ENCODE measurements at places on chromosomes 13 and 19.

DNA sequence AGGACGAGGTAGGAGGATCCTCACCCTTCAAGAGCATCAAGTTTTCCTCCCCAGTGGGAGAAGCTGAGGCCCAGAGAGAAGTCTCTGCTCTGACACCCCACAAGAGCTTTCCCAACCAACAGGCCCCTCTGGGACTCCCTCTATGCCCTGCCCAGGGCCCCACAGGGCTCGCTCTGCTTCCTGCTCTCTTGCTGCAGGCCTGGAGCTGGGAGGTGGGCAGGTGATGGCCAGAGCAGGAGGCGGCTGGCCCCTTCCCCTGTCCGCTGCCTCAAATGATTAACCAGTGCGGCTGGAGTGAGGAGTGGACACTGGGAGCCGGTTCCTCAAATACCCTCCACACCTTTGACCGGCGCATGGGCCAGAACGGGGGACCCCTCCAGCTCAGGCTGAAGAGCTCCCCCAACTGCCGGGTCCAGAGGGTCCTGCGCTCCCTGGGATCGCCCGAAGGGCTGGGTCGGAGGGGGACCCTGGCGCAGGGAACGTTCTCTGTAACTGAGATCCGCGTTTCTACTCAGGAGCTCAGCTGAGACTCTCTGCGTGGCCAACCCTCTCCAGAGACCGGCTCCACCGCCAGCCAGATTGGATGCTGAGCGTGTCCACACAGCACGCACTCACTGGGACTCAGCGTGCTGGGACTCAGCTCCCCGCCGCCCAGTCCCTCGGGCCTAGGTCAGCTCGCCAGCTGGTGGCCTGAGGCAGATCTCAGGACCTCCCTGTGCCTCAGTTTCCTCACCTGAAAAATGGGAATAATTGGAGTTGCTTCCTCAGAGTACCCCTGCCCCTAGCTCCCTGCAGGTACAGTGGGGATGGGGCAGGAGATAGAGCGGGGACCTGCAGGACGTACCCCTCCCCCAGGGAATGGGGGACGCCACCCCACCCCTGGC is 6.7 kb upstream of the ONECUT3 start:
- no peak for DNase-seq

GRCh38 chr13:34469196-34469986 is 472.7 kb upstream of the NBEA start:
- DNase-seq, result no peak

- DNase-seq, result no peak
Measured at GRCh38 chr13:48275507-48275906, 28.0 kb upstream of the RB1 start.

DNA sequence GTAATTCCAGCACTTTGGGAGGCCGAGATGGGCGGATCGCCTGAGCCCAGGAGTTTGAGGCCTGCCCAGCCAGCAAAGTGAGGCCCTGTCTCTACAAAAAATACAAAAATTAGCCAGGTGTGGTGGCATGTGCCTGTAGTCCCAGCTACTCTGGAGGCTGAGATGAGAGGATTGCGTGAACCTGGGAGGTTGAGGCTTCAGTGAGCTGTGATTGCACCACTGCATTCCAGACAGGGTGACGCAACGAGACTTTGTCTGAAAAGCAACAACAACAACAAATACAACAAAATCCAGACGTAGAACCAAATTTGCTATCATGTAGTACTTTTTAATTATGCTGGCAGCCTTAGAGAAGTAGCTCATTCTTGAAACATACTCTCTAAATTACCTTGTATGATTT is 277.1 kb downstream of the KLF5 start:
- DNase-seq, result no peak

DNA sequence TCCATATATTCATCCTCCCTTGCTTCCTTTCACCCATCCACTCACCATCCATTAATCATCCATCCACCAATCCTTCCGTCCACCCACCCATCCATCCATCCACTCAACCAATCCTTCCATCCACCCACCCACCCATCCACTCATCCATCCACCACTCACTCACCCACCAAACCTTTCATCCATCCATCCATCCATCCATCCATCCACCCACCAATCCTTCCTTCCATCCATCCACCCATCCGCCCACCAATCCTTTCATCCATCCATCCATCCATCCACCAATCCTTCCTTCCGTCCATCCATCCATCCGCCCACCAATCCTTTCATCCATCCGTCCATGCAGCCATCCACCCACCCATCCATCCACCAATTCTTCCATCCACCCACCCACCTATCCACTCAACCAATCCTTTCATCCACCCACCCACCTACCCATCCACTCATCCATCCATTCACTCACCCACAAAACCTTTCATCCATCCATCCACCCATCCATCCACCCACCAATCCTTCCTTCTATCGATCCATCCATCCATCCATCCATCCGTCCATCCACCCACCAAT is 3.0 kb downstream of the SBK3 start:
- no peak for DNase-seq

- no peak for DNase-seq
Measured at GRCh38 chr13:81907787-81908372, 1567.0 kb upstream of the SPRY2 start.

DNA sequence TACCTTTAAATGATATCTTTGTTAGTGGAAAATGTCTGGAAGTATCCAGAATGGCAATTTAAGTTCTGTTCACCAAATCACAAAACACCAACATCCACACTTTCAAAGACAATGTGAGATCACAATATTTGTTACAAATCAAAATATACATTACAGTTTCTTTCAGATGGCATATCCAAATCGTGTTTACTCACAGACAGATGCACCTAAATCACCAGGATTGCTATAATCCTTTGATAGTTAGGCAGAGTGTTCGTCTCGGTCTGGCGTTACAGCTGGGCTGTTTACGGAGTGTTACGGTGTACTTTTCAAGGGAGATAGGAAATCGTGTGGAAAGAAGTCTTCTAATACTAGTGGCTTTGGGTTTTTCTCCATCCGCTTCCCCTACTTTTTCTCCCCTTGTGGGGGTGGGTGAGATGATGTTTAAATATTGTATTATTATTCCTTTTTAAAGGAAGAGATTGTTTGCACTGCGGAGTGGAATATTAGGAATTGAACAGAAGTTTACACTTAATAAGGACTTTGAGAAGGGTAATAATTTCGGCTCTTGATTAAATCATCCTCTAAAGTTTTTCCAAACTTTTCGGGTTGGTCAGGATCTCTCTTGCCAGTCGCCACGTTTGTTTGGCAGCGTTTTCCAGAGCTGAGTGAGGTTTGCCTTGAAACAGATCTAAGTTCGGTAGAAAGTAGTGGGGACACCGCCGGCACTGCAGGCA is 1.8 kb downstream of the MAB21L1 start:
- no peak for DNase-seq

DNA sequence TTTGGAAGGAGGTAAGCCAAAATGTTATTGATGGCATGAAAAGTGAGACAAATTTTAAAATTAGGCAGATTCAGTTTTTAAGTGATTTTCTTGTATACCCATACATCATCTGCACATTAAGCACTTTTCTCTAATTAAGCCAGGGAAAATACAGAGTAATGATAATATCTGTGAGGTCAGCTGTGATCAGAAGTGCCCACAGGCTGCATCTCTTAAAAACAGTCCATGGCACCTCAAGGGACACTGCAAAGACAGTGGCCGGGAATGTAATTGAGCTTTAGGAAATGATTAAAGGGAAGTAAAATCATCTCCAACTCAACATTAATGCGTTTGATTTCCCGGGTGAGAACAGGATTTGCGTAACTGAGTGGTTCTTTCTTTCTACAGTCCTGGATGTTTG is 2.0 kb downstream of the COL4A1 start:
- DNase-seq, result no peak

DNA sequence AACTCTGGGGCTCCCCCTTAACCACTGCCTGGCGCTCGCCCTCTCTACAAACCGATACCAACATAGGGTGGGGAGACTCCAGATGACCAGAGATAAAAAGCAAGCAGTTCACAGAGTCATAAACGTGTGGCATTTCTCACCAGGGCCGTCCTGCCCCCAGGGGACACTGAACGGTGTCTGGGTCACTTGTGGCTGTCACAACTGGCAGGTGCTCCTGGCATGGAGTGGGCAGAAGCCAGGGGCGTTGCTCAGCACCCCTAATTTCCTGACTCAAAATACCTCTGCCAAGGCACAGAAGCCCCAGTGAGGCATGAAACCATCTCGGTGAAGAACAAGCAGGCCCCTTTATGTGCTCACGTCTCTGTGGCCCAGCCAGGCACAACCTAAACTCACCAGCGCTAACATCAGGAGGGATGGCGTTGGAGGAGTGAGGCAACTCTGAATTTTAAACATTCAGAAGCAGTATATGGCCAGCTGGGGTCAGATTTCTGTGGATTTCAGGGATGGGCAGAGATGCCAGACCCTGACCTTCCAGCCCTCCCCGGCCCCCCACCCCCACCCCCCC is 1.8 kb downstream of the PIP5K1C start:
- DNase-seq, result no peak

- DNase-seq, result no peak
Measured at GRCh38 chr13:99828123-99828522, 143.4 kb downstream of the ZIC5 start.

DNA sequence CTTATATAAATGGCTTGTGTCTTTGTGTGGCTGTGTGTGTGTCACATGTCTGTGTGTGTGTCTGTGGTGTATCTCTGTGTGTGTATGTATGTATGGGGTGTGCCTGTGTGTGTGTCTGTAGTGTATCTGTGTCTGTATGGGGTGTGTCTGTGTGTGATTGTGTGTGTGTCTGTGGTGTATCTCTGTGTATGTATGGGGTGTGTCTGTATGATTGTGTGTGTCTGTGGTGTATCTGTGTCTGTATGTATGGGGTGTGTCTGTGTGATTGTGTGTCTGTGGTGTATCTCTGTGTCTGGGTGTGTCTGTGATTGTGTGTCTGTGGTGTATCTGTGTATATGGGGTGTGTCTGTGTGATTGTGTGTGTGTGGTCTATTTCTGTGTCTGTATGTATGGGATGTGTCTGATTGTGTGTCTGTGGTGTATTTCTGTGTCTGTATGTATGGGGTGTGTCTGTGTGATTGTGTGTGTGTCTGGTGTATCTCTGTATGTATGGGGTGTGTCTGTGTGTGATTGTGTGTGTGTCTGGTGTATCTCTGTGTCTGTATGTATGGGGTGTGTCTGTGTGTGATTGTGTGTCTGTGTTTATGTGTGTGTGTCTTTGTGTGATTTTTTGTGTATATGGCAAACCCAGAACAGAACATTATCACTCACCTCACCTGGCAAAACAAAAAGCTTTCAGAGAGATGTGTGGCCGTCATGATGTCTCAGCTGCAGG is 56.1 kb upstream of the MCF2L start:
- no peak for DNase-seq

DNA sequence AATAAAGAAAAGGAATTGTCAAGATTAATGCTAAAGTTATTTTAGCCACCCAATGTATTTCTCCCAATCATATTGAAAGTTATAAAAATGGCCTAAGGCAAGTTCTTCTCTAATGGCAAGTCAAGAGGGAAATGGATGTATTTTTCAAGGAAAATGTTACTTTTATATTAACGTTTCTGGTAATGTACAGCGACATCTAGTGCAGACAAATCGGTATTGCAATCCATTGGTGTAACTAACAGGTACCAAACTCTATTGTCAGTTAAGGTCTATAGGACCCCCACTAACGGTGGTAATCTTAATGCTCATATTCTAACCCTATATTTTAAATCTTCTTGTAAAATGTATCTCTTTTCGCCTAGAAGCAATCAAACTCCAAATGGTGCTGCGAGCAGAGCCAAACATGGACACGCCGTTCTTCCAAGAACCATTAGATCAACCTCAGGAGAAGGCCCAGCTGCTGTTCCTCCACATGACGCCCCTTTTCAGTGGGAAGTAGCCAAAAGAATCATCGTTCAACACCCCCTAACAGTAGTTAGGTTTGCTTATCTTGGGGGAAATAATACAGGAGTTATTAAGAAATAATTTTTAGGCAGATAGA is 98.5 kb upstream of the PABPC3 start:
- no peak for DNase-seq

DNA sequence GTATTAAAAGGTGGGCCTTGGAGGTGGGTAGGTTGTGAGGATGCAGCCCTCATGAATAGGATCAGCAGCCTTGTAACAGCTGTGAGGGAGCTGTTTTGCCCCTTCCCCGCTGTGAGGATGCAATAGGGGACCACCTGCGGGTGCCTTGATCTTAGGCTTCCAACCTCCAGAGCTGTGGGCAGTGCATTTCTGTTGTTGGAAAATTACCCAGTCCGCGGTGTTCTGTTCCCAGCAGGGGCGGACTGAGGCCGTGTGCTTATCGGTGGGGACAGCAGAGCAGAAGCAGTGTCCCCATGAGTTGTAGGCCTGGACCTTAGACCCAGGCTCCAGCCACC is 54.8 kb upstream of the TEX29 start:
- DNase-seq, result no peak

GRCh38 chr13:106096661-106097092 is 438.8 kb downstream of the EFNB2 start:
- no peak for DNase-seq

DNA sequence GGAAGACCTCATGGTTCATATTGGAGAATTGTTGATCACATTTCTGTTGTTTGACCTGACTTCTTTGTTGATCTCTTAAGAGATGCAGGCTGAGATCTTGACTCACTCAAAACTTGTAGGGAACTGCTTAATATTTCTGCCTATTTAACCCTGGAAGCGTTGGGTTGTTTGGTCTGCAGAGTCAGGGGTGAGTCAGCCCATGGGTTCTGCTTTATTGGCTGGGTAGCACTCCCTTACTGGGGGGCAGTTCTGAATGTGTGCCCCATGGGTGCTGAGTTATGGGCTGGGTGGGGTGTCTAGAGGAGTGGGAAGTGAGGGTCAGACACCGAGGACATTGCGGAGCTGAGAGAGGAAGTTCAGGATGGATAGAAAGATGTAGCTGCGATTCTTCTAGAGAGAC is 87.9 kb downstream of the LRCH1 start:
- DNase-seq, result no peak

GRCh38 chr19:20271215-20271926 is 104.4 kb downstream of the ZNF486 start:
- DNase-seq, result no peak

- no peak for DNase-seq
Measured at GRCh38 chr13:109740121-109740520, 46.3 kb downstream of the IRS2 start.

- no peak for DNase-seq
Measured at GRCh38 chr19:17081672-17082630, 6.4 kb downstream of the MYO9B start.

DNA sequence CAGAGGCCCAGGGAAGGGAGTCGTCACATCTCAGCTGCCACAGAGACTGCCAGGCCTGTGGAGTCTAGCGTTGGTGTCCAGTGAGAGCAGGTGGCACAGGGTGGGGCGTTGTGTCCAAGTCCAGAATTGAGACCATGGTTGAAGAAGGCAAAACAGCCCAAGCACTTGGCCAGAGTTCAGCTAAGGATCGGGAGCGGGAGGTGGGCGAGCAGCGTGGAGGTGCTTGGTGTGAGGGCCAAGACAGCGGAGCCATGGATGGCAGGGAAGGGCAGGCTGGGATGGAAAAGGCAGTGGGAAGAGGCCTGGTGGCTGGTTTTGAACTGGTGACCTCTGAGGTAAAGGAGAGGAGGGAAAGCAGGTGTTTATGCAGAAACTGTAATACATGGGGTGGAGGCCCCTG is 8.0 kb downstream of the IGFLR1 start:
- no peak for DNase-seq
